ENCODE measurements at places on chromosomes 3 and 15.

GRCh38 chr3:17014709-17015108 lies 130.0 kb downstream of the PLCL2 start:
- no peak for DNase-seq

DNA sequence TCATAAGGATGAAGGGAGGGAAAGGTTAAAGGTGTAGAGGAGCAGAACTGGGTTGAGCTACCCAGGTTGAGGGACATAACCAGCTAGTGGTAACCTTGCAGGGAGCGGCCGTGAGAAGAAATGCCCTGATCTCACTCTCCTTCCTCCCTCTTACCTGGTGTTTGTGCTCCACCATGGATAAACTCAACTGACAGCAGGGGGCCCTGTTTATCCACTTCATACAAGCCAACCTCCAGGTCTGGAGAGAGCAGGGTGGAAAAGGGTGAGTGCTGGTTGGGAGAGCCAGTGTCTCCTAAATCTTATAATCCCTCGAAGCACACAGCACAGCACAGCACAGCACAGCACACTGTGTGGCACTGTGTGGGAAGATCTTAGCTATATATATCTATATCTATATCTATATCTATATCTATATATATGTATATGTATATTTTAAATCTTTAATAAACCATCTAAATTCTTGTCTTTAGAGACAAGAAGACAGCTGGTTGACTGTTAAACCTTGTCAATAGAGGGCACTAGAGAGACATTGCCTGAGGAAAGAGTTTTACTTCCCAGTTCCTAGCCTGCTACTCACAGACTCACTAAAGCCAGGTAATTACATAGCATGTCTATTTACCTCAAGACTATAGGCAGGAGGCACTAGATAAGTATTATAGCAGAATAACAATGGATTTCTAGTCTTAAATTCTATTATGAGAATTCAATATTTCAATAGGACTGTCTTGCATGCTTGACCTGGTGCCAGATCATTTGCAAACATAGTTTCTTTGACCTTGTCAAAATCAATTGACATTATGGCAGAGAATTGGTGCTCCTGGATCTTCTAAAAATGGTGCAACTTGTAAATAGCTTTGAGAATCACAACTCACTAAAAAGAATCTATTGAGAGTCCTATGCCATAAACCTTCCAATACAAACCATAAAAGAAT lies 21.7 kb upstream of the FMN1 start:
- no peak for DNase-seq

GRCh38 chr3:159929171-159930141 lies 59.2 kb upstream of the IL12A start:
- no peak for DNase-seq

- no peak for DNase-seq
Measured at GRCh38 chr15:83118968-83119367, 11.5 kb downstream of the TM6SF1 start.

- DNase-seq = no peak
Measured at GRCh38 chr3:108222853-108223565, 785 bp upstream of the IFT57 start.

- no peak for DNase-seq
Measured at GRCh38 chr3:131796111-131796510, 238.7 kb downstream of the CPNE4 start.

GRCh38 chr3:13662238-13662847 lies 113.4 kb downstream of the FBLN2 start:
- DNase-seq = no peak

- DNase-seq = no peak
Measured at GRCh38 chr3:107833722-107834416, 257.0 kb downstream of the CD47 start.

GRCh38 chr15:78944202-78944625 lies 632 bp downstream of the CTSH start:
- no peak for DNase-seq

- DNase-seq = no peak
Measured at GRCh38 chr3:159816512-159816911, 172.1 kb upstream of the IL12A start.

DNA sequence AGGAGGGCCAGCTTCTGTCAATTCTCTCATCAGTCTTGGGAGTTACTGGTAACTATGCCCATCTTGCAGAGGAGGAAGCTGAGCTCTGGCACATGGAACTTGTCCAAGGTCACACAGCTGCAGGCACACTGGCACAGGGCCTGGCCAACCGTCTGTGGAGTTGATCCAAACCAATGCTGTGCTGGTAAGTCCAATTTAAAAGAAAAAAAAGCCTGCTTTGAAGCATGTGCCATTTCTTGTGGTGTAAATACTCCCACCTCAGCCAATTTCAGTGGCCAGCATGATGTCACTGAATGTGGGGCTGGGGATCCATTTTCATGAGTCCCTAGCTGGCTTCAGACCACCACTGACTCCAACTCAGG lies 83.4 kb downstream of the CHSY1 start:
- DNase-seq = no peak

- DNase-seq = no peak
Measured at GRCh38 chr3:24254649-24255048, 240.0 kb downstream of the THRB start.

- no peak for DNase-seq
Measured at GRCh38 chr3:12963231-12963896, 109.9 kb downstream of the IQSEC1 start.

DNA sequence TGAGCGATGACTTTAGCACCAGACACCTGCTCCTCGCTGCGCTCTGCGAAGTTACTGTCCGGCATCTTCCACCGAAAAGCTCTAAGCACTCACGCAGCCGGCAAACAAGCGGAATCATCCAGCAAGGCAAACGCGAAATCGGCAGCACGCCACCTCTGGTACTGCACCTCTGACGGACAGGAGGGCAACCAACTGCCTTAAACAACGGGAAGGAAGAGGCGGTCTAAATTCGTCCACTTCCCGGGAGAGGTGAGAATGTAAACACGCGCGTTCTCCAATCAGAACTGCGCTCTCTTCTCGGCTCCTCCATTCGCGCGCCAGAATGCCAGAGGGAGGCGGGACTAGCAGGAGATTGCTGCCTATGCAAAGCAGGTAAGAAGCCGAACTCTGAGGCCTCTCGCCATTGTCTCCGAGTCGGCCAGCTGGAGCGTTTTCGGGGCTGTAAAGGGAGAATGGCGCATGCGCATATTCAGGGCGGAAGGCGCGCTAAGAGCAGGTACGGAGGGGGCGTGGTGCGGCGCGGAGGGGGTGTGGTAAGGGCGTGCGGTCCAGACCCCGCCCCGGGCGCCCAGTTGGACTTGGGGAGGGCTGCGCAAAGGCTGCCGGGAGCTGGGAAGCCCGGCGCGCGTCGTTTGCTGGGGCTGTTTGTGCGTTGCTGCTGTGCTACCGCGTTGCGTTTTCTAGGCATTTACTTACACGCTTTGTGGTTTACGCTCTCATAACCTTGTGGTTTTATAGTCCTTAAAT lies at the start of the genes BTD and HACL1:
Gene BTD (plus strand): TSS at position 347 of the 747 bp plus-strand sequence. CDS start 33,695 bp downstream, outside the sequence.
Gene HACL1 (minus strand): TSS at position 171 of the 747 bp plus-strand sequence. CDS start 106 bp downstream, at position 65.
- no peak for DNase-seq

GRCh38 chr15:72338617-72339321 lies 18.8 kb upstream of the CELF6 start:
- no peak for DNase-seq

- DNase-seq = no peak
Measured at GRCh38 chr3:31550452-31551251, 17.9 kb downstream of the STT3B start.

DNA sequence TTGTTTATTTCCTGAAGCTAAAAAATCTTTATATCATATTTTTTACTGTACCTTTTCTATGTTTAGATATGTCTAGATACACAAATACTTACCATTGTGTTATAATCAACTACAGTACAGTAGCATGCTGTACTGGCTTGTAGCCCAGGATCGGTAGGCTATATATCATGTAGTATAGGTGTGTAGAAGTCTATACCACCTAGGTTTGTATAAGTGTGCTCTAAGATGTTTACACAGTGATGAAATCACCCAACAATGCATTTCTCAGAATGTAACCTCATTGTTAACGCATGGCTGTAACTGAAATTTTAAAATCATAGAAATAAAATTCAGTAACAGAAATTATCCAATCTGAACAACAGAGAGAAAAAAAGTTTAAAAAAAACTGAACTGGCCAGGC lies 43.2 kb downstream of the EIF3J start:
- DNase-seq = no peak

DNA sequence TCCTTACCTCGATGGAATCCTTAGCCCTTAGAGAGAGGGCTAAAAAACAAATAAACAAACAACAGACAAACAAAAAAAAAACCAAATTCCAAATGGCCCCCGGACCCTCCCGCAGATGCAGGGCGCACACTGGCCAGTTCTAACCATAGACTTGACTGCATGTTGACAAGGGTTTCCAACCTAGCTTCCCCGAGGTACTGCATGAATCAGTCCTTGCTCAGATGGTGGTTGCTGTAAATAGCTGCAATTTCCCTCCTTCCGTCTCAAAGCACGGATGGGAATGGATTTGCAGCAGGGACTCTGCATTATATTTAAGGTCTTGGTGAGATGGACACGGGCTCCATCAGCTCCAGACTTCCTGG lies 162.8 kb downstream of the CD47 start:
- peak; percentile 61 for DNase-seq

- DNase-seq = no peak
Measured at GRCh38 chr3:98982351-98982750, 80.9 kb upstream of the DCBLD2 start.

- DNase-seq = no peak
Measured at GRCh38 chr15:93610944-93611343, 521.9 kb upstream of the RGMA start.

DNA sequence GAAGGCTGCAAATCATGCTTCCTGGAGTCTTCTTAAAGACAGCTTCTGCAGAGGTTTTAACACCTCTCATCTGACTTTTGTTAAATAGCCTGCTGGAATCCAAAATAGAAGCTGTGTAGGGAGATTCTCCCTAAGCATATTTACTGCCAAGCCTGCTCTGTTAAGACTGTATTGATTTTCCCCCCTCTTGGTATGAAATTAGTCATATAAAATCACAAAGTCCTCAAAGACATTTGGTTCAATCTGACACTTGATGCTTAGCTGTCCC lies 94.6 kb downstream of the ITPR1 start:
- DNase-seq = no peak

DNA sequence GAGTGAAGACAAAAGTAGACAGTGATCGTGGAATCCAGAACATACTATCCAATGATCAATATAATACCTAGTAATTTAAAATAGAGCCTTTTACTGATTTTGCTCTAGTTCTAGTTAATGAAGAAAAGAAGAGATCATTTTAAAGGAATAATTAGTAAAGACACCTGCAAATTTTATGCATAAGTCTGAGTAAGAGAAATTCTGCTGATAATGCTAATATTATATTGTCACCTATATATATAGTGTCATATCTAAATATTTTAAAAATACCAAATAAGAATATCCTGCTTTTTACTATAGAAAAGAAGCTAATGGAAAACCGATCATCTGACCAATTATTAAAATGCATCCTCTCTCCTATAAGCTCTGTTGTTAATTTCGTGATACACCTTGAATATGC lies 152.1 kb downstream of the CNTN4 start:
- DNase-seq = no peak

GRCh38 chr3:105259496-105259895 lies 107.2 kb upstream of the ALCAM start:
- DNase-seq = no peak

DNA sequence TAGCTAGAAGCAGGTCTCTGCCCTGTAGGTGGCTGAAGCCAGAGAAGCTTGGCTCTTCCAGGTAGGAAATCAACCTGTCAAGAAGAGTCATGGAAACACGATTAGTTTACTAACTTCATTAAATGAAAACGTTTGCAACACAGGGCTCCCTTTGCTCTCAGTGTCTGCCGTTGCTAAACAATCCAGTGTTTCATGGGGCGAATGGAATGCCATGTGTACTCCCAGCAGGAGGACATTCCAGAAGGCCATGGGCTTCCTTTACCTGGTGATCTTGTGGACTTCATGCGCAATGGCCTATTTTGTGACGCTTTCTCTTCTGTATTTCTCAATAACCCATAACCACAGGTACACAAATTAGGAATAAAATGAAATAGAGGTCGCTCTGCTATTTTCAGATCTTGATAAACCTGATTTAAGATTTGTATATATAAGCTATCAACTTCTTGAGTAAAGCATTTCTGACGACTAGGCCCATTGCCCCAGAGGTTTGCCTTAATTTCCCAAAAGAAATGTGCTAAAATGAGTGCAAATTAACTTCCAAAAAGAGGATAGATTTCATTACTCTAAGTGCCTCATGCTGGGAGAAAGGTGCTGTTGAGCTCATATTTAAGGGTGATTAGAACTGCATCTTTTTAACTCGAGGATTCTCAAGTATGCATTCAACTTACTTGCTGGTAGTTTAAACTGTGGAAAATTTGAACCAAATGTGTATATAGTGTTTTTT lies 171.0 kb downstream of the EPHA3 start:
- DNase-seq = no peak
